ENCODE measurements at places on chromosomes 5 and 9.

- DNase-seq, result no peak
Measured at GRCh38 chr9:19471737-19472648, 63.2 kb downstream of the ACER2 start.

GRCh38 chr5:54884195-54884536, 101.2 kb downstream of the ESM1 start:
- DNase-seq, result no peak

- no peak for DNase-seq
Measured at GRCh38 chr5:140509898-140510297, 37.6 kb upstream of the EIF4EBP3 start.

DNA sequence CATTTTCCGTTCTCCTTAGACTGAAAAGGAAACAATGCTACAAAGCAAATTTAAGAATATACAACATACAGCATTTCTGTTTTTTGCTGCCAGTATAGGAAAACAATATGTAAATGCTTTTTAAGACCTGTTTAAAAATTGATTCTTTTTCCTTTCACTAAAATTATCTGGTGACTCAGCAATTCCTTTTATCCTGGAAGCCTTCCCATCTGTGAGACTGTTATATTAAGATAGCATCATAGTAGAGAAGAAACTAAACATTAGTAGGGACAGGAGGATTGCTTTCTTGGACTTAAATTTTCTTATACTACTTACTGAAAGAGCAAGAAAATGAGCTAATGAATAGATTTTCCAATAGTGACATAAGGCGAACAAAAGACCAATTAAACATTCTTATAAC, 30.0 kb upstream of the GPR21 start:
- no peak for DNase-seq

GRCh38 chr5:174532455-174533453, 191.6 kb upstream of the MSX2 start:
- peak; percentile 22 for DNase-seq

GRCh38 chr9:131273146-131273855, 3.0 kb downstream of the FAM78A start:
- no peak for DNase-seq

- no peak for DNase-seq
Measured at GRCh38 chr5:53358794-53359193, 121.6 kb upstream of the FST start.

- DNase-seq, result no peak
Measured at GRCh38 chr9:130565792-130566191, 13.6 kb upstream of the FUBP3 start.

DNA sequence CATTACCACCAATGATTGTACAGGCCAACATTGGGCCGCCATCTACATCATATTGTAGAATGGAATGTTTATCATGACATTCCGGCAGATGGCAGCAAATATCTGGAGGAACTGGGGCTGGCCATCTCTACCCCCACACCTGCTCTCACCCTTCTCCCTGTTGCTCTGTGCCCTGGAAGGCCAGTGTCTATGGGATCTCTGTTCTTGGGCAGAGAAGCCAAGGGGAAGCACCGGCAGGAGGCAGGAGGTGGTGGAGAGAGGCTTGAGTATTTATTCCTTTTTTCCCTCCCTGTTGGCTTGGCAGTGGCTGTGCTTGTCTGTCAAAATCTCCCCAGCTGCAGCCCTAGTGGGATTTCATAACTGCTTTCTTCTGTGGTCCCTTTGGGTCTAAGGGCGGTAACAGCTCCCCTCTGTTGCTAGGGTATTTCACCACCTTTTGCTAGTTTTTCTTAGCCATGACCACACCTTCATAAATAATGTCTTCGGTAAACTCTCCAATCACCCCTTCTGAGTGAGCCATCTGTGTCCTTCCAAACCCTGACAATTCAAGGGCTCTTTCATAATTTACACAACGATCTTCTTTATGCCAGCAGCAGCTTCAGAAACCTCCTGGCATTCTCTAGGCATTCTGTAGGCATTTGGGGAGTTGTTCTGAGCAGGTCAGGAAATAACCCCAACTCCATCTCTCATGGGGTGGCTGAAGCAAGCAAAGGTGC, 225.8 kb downstream of the MELK start:
- no peak for DNase-seq

DNA sequence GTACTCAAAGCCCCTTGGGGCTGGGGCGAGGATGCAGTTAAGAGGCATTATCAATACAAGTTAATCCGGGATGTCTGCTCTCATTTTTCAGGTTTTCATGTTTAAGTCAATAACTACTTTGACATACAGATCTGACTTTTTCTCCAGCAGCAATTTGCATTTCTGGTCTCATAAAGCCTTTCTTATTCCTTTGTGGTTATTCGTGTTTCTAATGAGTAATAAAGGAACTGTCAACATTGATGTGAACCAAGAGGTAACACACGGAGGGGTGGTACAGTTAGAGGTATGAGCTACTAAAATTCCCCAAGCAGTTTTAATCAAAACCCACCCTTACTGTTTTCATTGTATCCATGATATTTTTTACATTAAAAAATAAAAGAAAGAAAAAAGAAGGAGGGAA, 138.0 kb upstream of the NFIB start:
- no peak for DNase-seq

DNA sequence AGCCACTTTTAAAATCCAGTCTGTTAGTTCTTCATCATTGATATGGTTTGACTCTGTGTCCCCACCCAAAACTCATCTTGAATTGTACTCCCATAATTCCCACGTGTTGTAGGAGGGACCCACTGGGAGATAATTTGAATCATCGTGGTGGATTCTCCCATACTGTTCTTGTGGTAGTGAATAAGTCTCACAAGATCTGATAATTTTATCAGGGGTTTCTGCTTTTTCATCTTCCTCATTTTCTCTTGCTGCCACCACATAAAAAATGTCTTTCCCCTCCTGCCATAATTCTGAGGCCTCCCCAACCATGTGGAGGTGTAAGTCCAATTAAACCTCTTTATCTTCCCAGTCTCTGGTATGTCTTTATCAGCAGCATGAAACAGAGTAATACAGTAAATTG, 26.9 kb upstream of the SH3TC2 start:
- DNase-seq, result no peak

GRCh38 chr9:114180696-114181606, 25.6 kb downstream of the COL27A1 start:
- no peak for DNase-seq

GRCh38 chr5:87945286-87945650, 323.4 kb downstream of the TMEM161B start:
- no peak for DNase-seq

GRCh38 chr5:172868924-172869591, 35.0 kb downstream of the ERGIC1 start:
- peak; percentile 87 for DNase-seq

GRCh38 chr5:137091472-137091871, 407.7 kb downstream of the SPOCK1 start:
- no peak for DNase-seq

GRCh38 chr5:152405145-152405544, at the start of gene NMUR2:
Gene NMUR2 (minus strand): TSS chr5:152405279. CDS start chr5:152405113, 166 bp downstream.
- DNase-seq, result no peak

DNA sequence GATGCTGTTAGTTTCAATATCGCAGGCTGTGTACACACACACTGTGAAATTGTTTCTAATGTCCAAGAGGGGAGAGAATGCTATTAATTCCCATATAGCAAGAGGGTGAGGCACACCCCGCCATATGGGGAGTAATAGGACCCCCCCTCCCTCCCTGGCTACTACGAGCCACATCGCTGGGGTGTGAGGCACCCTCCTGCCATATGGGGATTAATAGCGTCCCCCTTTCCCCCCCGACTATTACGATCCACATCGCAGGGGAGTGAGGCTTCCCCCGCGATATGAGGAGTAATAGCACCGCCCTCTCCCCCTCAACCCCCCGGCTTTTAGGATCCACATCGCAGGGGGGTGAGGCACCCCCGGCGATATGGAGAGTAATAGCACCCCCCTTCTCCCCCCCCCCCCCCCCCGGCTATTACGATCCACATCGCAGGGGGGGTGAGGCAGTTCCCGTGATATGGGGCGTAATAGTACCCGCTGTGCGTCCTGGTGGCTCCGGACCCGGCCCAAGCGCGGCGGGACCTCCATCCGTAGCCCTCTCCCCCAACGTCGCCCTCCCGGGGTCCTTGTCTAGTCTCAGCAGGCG, 494 bp upstream of the STK32A start:
- no peak for DNase-seq

DNA sequence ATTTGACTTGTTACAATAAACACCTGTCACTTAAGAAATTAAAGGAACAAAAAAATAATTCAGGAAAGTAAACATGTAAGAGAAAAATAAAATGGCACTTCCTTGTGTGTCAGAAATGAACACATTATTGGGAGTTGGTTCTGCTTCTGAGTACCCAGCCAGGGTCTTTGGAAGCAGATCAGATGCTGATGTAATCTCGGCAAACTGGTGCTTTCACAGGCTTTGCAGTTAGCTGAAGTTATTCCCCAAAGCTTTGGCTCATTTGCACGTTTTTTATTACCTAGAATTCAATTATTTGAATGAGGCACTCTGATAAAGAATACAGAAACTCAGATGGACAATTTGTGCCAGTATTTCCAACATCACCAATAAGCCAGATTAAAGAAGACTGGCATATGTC, 10.9 kb downstream of the CDH18 start:
- DNase-seq, result no peak

- no peak for DNase-seq
Measured at GRCh38 chr5:21806943-21807342, 1046.2 kb downstream of the CDH12 start.

DNA sequence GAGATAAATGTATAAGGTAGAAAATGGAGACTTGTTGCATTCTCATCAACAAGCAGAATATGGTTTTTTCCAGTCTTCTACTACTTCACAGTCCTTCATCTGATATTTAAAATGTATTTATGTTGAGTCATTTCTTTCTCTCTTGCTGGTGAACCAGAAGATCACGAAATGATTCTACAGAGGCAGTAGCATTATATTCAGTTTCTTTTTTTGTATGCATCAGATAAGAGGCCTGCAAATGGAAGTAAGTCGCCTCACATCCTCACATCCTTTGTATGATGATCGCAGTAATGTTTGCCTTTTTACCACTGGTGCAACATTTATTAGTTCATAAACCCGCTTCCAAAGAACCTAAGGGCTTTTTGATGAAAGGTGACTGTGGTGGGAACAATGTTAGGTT, 22.1 kb upstream of the IL13 start:
- no peak for DNase-seq

DNA sequence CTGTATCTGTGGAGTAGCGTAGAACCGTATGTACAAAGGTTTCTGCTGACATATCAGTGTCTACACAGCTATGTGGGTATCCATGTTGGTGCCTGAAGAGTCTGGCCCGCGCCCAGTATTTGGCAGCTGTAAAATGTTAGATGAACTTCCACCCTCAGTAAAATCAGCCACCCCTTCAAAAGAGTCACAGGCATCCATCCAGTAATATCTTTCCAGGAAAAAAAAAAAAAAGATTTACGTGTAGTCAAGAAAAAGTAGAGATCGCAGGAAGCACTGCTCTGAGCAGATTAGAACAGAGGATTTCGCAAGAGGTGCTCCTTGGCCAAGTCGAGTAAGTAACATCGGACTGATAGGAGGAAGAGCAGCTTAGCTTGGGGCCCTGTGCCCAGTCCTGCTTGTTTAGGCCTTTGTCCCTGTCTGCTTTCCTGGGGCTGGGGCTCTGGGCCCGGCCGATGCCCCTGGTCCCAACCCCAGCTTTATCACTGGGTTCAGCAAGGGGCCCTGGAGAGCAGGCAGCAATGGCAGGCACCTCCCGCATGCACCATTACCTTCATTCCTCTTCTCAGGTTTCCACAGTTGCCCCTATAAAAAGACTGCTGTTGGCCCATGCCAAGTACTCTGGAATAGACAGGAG, 21.2 kb downstream of the DAPK1 start:
- DNase-seq, result no peak

DNA sequence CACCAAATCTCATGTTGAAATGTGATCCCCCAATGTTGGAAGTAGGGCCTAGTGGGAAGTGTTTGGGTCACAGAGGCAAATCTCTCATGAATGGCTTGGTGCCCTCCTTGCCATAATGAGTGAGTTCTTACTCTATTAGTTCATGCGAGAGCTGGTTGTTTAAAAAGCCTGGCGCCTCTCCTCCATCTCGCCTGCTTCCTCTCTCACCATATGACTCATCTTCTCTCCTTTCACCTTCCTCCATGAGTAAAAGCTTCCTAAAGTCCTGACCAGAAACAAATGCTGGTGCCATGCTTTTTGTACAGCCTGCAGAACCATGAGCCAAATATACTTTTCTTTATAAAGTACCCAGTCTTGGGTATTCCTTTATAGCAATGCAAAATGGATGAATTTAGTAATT, 20.9 kb upstream of the ARHGAP26 start:
- no peak for DNase-seq

DNA sequence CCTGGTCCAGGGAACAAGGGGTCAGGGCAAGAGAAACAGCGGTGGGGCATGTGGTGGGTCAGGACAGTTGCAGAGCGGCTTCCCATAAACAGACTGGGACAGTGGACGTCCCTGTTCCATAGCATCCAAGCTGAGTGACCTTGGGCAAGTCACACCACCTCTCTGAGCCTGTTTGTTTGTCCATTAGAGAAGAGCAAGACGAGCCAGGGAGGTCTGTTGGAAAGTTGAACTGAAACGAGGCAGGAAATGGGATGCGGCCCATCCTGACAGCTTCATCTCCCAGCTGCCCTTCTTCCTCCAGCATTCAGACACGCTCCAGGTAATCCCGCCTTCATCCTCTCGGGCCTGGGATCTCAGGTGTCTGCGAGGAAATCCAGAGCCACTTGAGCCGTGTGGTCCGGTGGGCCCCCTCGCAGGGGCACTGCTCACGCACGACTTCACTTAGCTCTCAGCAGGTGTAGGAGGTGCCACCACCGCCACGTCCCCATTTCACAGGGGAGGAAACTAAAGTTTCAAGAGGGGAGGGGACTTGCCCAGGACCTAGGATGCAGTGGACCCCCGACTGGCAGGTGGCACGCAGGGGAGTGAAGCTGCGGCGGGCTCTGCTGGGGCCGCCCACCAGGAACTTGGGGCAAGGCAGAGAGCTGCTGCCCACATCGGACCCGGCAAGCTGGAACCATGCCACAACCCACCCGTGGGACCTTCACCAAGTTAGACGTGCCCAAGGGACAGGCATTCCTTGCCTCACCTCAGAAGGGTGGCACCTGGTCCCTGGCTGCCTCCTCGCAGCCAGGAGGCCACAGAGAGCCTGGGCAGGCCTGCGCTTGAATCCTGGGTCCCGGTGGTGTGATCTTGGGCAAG, 13.0 kb downstream of the PTGES2 start:
- DNase-seq, result no peak

- DNase-seq, result no peak
Measured at GRCh38 chr9:131282688-131283422, 6.5 kb upstream of the FAM78A start.

DNA sequence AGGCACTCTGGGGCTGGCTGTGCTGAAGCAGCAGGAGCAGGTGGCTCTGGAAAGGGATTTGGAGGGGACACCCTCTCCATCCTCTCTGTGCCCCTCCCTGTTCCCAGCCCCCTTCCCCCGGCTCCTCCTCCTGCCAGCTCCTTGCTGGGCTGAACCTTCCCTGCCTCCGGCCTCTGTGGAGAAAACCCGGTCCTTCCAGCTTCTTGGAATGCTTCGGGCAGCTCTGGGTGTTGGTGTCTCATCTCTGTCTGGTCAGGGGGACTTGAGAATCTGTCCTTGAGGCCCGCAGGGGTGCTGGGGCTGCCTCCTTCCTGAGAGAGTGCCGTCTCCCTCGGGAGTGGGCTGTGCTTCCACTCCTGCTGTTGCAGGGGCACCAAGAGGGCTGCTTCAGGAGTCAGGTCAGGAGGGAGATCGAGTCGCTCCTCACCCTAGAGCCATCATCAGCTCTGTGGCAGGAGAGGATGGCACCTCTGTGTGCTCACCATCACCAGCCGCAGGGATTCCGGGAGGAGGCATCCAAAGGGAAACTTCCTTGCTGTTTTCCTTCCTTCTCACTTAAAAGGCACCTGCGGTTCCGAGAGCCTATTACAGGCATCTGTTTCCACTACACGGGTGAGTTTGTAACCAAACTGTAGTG, 30.6 kb downstream of the NDUFS6 start:
- no peak for DNase-seq
